Fibroblast of skin of left quadriceps (primary cell): ENCODE measurements at places on chromosomes 1 and 21.

- peak; percentile 97 for DNase-seq
These were observed 99.3 kb downstream of the FMN2 start for GRCh38 chr1:240190881-240191401.

- no peak for DNase-seq
These were observed 27.2 kb downstream of the MYOG start for GRCh38 chr1:203058676-203058935.

DNA sequence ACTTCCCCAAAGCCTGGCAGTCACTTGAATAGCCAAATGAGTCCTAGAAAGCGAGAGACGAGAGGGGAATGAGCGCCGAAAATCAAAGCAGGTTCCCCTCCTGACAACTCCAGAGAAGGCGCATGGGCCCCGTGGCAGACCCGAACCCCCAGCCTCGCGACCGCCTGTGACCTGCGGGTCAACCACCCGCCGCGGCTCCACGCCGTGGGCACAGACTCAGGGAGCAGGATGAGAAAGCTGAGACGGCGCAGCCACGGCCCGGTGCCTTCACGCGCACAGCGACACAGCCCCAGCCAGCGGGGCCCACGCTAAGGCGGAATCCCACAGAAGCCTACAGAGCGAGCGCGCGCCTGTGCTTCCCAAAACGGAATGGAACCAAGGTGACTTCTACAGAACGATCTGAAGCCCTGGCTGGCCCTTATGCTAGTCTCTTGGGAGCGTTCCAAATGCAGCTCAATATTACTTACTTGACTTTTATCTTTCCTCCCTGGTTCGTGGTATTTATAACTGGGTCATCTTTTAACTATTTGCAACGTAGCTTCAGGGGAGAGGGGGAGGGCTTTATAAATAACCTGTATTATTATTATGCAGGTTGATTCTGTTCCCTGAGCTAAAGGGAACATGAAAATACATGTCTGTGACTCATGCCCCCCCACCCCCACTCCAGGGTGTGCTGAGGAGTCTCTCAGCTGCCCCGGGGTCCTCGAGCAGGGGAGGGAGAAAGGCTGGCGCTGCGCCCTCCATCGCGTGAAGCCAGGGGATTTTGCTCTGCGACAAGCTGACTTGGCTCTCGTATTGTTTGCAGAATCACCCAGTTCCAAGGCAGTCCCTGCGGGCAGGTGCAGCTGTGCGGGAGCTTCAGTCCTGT is 1.7 kb downstream of the TSPEAR start:
- no peak for DNase-seq

- no peak for DNase-seq
These were observed 99.1 kb downstream of the NMNAT2 start for GRCh38 chr1:183319051-183319450.

- DNase-seq: peak; percentile 40
These were observed 4.7 kb downstream of the MR1 start for GRCh38 chr1:181038399-181038873.

GRCh38 chr1:53893999-53894636 is at the start of gene DIO1:
DIO1 (plus strand) TSS chr1:53894187; CDS start chr1:53894211, 24 bp downstream.
- DNase-seq: no peak

GRCh38 chr21:43929217-43929971 is 64.4 kb downstream of the AGPAT3 start:
- DNase-seq: no peak

GRCh38 chr1:246270236-246270635 is 236.8 kb downstream of the SMYD3 start:
- DNase-seq: no peak

GRCh38 chr1:185091480-185091879 is 46.1 kb downstream of the RNF2 start:
- DNase-seq: no peak

DNA sequence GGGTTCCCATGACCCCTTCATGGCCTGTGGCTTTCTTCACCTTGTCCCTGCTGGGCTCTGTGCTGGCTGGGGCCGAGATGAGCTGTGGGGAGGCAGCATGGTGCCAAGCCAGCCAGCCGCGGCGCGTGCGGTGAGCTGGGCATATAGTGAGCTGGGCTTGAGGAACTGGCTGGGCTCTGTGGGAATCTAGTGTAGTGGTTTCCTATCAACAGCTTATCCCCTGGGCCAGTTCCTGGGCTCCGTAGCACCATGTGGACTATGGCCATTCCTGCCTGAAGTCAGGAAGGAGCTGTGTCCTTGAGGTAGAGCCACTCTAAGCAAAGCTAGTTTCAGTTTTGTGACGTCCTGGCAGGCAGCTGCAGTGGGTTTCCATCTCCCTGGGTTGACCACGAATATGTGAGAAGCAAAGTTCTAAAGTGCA is 1.8 kb downstream of the NCMAP start:
- no peak for DNase-seq

GRCh38 chr1:54874079-54874830 is 12.7 kb downstream of the DHCR24 start:
- DNase-seq: no peak

- DNase-seq: no peak
These were observed 144.1 kb upstream of the CTTNBP2NL start for GRCh38 chr1:112251766-112252506.

DNA sequence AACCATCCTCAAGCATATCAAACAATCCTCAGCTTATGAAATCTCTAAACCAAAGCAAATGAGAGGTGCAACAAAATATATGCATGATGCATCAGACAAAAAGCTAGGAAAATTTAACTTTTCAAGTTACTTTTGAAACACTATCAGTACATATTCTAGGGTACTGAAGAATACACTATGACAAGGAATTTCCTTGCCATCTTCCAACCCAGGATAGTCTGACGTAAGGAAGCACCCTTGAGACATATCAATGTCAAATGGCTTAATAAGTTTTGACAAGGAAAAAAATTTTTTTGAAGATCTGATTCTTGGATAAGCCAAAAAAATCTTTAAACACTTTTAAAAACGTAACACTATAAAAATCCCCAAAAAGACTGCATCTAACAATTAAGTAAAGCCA is 64.9 kb downstream of the KIFAP3 start:
- DNase-seq: no peak

DNA sequence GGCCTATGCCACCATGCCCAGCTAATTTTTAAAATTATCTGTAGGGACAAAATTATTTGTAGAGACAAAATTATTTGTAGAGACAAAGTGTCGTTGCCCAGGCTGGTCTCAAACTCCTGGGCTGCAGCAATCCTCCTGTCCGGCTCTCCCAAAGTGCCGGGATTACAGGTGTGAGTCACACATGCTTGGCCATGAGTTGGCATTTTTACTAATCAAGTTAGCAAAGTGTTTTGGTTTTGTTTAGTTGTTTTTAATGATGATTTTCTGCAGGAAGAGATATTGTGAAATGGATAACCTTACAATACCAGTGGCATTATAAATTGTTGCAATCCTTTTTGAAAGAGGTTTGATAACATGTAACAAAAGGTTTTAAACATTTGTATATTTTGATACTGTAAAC is 65.3 kb upstream of the MAGI3 start:
- DNase-seq: no peak

DNA sequence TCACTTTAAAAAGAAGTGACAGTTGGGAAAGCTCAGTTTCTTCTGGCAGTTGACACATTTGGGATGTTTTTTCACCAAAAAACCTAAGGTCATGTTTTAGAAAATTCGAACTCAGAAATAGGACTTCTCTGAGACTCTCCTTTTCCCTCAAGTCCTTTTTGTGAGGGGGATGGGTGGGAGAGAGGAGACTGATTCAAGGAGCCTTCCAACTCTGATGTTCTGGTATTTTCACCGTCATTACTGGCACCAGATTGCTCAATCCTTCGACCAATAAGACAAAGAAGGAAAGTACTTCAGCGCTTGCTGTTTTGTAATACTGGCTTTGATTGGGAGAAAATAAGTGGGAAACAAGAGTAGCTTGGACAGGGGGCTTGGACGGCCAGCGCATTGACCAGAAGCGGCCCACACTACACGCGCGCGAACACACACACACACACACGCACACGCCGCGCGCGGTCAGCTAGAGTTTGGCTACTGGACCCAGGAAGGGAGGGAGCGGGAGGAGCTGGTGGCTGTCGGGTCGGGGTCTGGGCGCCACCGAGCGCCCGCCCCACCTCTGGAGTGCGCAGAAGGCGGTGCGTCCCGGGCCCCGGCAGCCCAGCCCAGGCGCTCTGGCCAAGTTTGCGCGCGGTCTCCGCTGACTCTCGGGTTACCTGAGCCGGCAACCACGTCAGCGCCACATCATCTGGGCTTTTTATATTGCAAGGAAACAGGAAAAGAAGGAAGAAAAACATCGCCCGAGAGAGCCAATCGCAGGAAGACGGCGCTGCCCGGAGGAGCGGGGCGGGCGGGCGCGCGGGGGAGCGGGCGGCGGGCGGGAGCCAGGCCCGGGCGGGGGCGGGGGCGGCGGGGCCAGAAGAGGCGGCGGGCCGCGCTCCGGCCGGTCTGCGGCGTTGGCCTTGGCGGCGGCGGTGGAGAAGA is at the start of gene KCNK1:
Gene KCNK1, plus strand, starts transcription at position 855 of the 921 bp plus-strand sequence. Its CDS starts 66 bp downstream, at position 921.
- DNase-seq: peak; percentile 77

- DNase-seq: no peak
These were observed 89.0 kb upstream of the CD34 start for GRCh38 chr1:207999972-208000371.

- DNase-seq: no peak
These were observed 33.2 kb downstream of the POFUT2 start for GRCh38 chr21:45254460-45254930.

DNA sequence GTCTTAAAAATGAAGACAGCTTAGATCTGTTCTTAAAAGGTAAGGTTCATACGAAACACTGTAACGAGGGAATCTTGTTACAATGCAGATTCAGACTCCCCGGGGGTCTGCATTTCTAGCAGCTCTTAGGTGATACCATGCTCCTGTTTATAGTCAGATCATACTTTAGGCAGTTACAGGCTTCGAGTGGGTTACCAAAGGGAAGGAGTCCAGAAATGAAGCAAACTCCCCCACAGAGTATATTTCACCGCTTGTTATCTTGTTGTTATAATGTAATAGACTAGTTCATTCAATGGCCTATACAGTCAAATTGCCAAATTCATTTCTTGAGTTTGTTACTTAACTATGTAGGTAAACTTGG is 601.1 kb downstream of the USP25 start:
- no peak for DNase-seq

DNA sequence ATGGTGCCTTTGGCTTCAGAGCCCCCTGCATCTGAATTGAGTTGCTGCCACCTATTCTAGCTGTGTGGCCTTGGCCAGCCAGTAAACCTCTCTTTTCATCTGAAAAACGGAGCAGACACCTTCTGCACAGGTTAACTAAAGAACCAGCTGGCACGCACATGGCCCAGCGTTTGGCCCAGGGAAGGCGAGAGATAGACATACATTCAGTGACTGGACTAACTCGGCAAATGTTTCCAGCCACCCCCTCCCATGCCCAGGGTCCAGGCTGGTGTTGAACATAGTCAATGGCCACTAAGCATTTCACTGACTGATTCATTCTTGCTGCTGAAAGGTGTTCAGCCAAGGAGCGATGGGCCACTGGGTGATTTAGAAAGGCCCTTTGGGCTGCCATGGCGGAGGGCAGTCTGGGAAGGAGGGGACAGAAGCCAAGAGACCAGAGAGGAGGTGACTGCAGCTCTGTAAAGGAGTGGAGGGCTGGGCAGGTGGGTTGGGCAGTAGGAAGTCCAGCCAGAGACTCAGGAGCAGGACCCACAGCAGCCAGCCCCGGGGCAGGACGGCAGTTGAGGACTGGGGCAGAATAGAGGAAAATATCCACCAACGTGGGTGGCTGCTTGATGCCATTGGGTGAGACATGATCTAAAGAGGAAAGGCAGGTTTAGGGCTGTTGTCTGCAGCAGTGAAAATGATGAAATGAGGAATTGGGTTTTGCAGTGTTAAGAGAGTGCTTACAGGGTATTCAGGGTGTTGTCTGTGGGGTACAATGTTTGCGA is 184.3 kb downstream of the HIVEP3 start:
- DNase-seq: no peak

DNA sequence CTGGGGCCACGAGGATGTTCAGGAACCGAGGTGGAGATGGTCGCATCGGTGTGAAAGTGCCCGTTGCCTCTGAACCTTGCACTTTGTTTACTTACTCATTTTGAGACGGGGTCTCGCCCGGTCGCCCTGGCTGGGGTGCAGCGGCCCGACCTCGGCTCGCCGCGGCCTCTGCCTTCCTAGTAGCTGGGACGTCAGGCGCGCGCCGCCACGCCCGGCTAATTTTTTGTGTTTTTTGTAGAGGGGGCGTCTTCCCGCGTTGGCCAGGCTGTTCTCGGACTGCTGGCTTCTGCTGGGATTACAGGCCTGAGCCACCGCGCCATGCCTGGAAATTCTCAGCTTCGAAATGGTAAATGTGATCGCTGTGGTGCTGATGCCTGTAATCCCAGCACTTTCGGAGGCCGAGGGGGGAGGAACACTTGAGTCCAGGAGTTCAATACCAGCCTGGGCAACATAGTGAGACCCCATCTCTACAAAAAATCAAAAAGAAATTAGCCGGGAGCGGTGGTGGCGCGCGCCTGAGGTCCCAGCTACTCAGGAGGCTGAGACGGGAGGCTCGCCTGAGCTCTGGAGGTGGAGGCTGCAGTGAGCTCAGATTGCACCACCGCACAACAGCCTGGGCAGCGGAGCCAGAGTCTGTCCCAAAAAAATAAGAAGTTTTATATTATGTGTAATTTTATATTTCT is 684 bp upstream of the MRPL20 start:
- no peak for DNase-seq

DNA sequence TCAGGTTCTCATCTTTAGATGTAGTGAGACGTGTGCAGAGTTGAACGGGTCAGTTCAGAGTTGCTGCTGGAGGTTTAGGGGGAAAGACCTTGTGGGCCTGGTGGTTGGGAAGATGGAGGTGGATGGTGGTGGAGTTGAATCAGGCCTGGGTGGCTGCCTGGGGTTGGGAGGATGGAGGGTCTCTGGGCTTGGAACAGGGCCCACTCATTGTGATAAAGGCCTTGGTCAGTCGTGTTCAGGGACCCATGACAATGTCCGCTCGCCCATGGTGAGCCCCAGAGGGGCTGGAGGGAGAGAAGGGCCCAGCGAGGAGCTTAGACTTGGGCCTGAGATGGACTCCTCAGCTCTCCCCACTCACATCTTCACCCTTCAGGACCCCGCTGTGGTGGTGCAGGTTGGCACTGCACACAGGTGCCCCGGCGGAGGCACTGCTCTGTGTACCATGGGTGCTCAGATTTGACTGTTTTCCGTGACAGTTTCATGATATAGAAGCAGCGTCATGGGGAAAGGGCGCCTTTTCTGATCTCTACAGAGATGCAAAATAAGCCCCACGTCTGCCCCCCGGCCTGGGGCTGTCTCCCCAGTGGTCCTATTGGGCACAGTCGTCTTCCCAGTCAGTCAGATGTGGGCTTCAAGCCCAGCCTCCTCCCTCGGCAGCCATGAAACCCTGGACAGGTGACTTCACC is 39.2 kb downstream of the DISP3 start:
- no peak for DNase-seq
